CD4-positive, alpha-beta T cell treated with Interferon alpha-2 for 1 hour (primary cell): ENCODE measurements at places on chromosomes 4 and X.

DNA sequence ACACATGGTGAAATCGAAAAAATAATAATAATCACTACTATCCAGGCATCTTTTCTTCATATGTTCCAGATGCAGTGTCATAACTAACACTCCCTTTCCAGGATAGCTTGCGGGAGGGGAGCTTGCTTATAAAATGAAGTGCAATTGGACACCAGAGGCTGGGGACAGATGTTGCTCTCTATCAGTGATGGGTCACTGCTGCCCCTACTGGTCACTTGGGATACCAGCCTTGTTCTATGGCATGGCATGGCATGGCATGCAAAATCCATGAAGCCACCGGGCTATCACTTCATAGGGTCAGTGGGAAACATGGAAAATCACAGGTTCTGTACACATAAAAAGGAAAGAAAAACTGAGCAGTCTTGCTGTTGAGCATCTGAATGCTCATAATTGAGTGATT is 168.1 kb downstream of the GLRA2 start:
- DNase-seq = peak; percentile 2

DNA sequence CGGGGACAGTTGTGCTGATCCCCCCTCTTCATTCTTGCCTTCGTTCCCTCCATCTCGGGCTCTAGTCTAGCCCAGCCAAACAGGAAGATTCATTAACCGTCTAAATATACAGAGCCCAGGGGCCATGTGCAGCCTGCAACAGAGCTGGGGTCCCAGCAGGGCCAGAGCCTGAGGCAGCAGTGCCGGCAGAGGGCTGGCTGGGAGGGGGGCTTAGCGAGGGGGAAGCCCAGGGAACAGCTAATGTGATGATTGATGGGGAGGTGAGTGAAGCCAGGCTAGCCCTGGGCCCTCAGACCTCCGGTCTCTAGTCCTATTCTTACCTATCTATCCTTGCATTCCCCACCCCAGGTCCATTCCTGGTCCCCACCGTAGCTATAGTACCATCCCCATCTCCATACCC is 22.3 kb downstream of the EFNB1 start:
- DNase-seq = no peak

DNA sequence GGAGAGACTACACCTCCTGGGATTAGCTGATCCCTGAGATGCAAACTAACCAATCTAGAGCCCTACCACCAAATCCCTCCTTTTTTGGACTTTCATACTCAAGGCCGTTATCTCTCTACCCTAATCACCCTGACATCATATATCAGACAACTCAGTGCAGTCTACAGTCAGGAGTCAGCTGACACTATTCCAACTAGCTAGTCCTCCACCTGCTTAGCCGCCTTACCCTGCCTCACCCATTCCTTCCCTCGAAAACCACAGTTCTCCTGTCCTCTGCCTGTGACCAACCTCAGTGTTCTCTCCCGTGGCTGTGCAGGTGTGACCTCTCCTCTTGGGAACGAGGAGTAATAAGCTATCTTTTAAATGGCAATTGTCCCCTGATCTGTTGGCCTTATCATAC is 1.8 kb upstream of the PPEF2 start:
- no peak for DNase-seq

DNA sequence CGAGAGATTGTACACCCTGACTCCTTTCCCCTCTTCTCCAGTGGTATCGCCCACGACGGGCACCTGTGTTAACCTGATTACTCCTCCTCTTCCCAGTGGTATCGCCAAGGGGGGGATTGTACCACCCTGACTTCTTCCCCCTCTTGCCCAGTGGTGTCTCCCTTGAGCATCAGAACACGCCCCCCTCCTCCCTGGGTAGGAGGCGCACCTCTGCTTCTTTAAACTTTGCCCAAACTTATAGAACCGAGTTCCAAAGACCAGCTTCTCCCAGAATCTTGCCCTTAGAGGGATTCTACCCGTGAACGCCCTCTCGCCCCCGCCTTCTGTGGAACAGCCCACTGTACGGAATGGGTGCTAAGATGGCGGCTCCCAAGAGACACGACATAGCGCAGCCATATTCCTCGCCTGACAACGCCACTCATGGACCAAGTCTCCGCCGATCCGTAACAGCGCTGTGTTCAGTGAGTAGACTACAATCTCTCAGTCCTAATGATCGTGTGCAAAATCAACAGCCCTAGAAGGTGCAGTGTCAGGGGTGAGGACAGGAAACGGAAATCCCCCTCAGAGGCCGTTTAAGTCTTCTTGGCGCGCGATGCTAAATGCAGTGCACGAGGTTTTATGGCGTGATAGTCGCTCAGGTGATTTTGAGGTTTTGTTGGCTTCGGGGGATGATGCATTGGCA is 4.2 kb upstream of the ZNF157 start:
- peak; percentile 84 for DNase-seq

- no peak for DNase-seq
These were observed 340.8 kb downstream of the PAPSS1 start for GRCh38 chr4:107379054-107379869.

DNA sequence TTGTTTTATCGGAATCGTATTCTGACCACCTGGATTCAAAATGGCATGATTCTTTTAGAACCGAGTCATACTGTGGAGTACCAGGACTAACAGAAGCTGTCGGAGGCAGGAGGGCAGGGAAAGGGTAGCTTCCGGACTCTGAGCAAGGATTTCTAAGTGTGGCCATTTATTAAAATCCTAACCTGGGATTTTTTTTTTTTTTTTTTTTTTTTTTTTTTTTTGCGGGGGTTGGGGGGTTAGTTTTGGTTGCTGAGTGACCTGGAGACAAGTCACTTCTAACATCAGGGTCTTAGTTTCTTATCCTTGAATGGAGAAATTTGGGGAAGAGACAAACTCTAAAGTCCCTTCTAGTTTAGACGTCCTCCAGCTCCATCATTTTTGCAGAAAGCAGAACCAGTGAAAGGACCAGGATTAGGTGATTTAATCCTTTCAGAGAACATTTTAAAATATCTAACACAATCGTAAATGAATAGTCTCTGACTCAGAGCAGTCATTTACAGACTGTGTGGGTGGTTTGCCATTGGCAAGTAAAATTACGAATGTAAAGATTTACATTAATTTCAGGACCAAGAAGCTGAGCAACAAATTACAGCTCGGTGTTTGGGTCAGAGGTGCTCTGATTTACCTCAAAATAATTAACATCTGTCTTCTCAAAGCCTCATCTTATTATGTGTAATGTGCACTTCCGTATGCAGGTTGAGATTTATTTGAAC is 7.3 kb downstream of the SLC25A5 start:
- DNase-seq = no peak

- no peak for DNase-seq
These were observed 5.5 kb upstream of the GSX2 start for GRCh38 chr4:54094451-54094850.

GRCh38 chr4:183370786-183371185 is 48.6 kb upstream of the CLDN24 start:
- no peak for DNase-seq

DNA sequence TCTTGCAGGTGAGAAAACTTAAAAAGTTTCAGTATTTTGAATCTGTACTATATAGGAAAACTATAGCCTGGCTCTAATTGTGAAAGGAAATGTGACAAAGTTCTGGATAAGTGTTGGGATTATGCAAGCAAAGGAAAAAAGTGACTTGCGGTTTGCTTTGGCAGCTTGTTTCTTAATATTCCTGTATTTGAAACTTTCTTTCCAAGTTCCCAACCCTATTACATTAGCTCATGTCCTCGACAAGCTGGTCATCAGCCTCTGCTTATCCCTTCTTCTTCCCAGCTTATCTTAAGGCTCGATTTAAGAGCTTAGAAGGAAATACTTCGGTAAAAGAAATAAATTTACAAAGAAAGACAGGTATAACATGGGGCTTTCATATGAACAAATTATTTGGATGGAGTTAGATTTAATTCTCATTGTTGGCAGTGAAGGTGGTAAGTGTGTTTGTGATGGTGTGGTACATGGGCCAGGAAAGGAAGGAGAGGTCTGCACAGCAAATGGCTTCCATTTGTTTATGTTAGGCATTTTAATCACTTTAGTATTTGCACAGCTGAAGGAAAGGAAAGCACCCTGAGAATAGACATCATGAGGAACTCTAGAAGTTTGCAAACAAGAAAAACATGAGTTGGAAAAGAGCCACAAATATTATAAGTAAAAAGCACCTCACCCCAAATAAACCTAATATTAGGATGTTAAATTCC is 5.1 kb upstream of the MYOZ2 start:
- no peak for DNase-seq
